Muscle of arm (tissue), 14 donors: ENCODE measurements at places on chromosomes 3 and 15.
A peak's percentile ranks its signal among the peaks of the same experiment; 100 is the strongest.

GRCh38 chr15:69820819-69821218 is 276.9 kb downstream of the TLE3 start:
- no peak for DNase-seq

GRCh38 chr15:65421360-65422215 is 1.2 kb downstream of the IGDCC4 start:
- peak; percentile 90 for DNase-seq

DNA sequence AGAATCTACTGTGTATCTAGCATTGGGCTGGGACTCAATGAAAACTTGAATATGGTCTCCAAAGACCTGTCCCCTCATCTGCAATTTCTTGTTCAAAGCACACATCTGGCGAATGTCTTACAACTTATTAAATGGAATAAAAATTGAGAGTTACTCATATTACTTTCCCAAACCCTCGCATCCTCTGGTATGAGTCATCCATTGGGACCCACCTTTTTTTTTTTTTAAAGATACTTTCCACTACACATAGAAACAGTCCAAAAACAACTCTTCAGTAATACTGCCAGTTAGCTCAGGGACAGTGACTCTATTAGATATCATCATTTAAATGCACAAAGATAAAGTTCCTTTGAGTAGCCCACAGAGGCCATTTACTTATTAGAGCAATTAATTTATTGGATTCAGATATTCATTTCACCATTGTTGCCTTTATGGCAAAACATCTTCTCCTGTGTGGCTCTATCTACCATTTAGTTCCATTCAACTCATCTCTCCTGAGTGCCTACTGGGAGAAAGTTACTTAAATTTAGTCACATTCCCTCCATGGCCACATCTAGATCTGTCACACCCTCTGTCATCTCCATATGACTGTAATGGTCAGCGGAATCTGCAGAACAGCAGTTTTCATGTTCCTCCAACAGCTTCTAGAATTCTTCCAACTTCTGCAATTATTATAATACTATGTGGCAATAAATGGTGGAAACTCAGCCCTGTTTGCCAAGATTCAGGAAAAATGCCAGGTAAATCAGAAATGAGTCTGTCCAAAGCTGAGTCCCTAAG is 77.9 kb upstream of the ARHGEF3 start:
- peak; percentile 68 for DNase-seq

- no peak for DNase-seq
Observed at GRCh38 chr3:55000546-55000945, 72.7 kb upstream of the LRTM1 start.

GRCh38 chr3:119382134-119382533 is 81.3 kb downstream of the TMEM39A start:
- DNase-seq, result no peak
